Stomach (tissue), 19 donors: ENCODE measurements at places on chromosomes 12 and 14. TPM values are rescaled to one million over a fixed set of nuclear protein-coding genes. Genes with fewer than 3 reads are reported as not detected.
A peak's percentile ranks its signal among the peaks of the same experiment; 100 is the strongest.

Gene HAL
- total RNA-seq = 2.8 TPM

- DNase-seq = no peak
Measured at GRCh38 chr14:100124551-100125088, 34.8 kb downstream of the DEGS2 start.

DNA sequence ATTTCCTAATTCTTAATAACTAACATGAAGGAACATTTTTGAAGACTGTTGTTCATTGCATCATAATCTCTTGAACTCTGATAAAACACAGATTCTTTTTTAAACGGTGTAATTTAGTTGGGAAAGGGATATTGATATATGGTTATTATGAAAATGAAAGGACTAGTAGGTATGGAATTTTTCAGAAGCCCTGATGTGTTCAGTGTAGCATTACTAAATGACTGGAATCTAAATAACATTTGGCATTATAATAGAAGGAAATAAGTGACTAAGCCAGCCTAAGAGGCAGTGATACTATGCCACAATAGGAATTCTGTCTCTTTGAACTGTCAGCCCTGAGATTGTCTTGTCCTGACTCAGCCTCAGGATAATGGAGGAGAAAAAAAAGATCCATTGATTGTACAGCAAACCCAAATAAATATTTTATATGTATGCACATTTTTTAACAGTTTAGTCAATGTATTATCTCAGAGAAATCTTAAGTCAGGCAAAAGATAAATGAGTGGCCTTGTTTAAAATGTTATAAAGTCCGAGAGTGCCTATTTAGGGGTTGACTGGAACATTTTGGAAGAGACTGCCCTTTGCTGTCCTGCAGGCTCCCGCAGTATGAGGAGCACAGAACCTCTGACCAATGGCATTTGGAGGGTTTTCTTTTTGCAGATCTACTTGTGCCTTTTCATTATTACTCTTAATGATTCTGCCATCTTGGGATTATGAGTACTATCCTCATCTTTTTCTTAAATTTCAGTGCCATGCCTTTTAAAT, 271.2 kb downstream of the EGLN3 start:
- DNase-seq = no peak

DNA sequence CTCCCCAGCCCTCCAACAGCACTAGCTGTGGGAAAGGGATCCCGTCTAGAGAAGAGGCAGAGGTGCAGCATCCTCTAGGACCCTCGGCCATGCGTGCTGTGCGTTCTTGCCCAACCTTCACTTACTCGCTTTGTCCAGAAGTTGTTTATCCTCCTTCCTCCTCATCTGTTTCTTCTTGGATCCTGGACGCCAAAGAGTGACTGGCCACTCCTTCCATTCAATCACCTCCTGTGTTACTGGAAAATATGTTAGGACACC, 140.5 kb downstream of the ZFP36L1 start:
- DNase-seq = no peak

GRCh38 chr12:62917926-62918325, 17.0 kb downstream of the PPM1H start:
- no peak for DNase-seq

GRCh38 chr12:66375560-66375959, 73.3 kb downstream of the HELB start:
- no peak for DNase-seq

DNA sequence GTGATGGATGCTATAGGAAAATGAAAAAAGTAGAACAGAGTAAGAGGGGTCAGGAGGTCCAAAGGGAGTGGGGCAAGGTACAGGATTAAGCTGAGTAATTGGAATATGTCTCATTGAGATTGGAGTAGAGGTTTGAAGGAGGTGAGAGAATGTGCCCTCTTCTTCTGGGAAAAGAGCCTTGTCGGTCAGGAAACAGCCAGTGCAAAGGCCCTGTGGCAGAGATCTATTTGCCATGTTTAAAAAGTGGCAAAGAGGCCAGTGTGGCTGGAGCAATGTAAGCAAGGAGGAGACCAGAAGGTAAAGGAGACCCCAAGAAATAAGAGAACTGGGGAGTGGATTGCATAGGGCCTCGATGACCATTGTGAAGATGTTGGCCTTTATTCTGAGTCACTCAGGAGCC, 706.5 kb downstream of the MED13L start:
- DNase-seq = no peak

GRCh38 chr12:103241184-103241583, 254.6 kb downstream of the C12orf42 start:
- DNase-seq = peak; percentile 53

- no peak for DNase-seq
Measured at GRCh38 chr12:71890475-71890874, 48.2 kb upstream of the TPH2 start.

- DNase-seq = no peak
Measured at GRCh38 chr14:100867631-100868315, 35.7 kb downstream of the RTL1 start.
